Cardiac septum (tissue), 1 donor: ENCODE measurements at places on chromosomes 3 and 15.

GRCh38 chr3:116947809-116948208, 238.2 kb downstream of the TUSC7 start:
- DNase-seq: no peak

GRCh38 chr3:122183521-122183892, at the start of gene CASR:
CASR (plus strand) TSS chr3:122183668; CDS start chr3:122254190, 70,522 bp downstream.
- DNase-seq: no peak

- DNase-seq: no peak
Observed at GRCh38 chr15:83062768-83063180, 4.3 kb downstream of the BTBD1 start.

GRCh38 chr15:64875641-64876223, 34.0 kb downstream of the PLEKHO2 start:
- no peak for DNase-seq

- no peak for DNase-seq
Observed at GRCh38 chr3:119207512-119207875, 33.2 kb downstream of the B4GALT4 start.
